ENCODE measurements at places on chromosomes 6 and 20.

- no peak for DNase-seq
Measured at GRCh38 chr20:14963262-14963663, 625.9 kb upstream of the FLRT3 start.

DNA sequence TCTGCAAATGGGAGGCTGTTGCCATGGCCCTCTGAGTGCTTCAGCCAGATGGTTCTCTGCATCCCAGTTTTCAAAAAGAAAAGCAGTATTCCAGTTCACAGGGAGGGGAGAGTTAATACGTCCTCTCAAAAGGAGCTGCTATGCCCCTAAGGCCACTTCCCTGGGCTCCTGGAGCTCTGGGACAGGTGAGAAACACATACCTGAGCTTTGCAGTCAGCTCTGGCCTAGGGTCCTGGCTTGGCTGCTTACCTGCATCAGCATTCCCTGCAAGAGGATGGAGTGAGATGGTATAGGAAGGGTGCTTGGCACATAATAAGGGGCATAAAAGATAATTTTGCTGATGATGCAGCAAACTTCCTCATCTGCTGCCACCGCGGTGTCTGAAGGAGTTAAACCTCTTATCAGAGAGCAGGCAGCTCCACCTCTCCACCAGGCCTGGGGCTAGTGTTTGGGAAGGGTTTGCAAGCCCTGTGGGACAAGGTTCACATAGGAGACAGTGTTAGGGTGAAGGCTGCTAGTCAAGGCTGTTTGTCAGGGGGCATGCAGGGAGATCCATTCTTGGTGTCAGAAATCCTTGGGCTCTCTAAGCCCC, 62.7 kb downstream of the SLC24A3 start:
- no peak for DNase-seq

GRCh38 chr6:158572653-158573541, 13.0 kb downstream of the TMEM181 start:
- no peak for DNase-seq

DNA sequence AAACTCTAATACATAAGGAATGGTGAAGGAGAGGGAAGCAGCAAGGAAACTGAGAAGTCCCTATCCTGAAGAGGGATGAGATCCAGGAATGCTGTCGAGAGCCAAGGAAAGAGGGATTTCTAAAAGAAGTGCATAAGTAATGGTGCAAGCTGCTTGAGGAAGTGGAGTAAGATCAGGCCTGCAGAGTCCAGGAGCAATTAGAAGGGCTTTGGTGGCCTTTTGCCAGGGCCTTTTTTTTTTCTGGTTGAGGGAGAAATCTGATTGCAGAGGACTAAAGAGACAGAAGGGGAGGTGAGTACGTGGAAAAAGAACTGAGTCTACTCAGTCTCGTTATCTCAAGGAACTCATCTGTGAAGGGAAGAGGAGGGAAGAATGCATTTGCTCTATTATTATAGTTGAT, 396.2 kb downstream of the UTRN start:
- no peak for DNase-seq

DNA sequence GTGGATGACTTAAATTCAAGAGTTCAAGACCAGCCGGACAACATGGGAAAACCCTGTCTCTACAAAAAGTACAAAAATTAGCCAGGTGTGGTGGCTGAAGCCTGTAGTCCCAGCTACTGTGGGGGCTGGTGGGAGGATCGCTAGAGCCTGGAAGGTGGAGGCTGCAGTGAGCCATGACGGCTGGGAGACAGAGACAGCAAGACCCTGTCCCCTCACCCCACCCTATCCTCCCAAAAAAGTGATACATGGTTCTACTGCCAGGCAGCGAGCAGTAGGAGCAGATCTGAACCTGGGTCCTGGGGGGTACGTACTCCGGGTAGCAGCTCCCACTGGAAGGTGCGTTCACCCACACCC, 2.2 kb downstream of the PSMA7 start:
- no peak for DNase-seq

DNA sequence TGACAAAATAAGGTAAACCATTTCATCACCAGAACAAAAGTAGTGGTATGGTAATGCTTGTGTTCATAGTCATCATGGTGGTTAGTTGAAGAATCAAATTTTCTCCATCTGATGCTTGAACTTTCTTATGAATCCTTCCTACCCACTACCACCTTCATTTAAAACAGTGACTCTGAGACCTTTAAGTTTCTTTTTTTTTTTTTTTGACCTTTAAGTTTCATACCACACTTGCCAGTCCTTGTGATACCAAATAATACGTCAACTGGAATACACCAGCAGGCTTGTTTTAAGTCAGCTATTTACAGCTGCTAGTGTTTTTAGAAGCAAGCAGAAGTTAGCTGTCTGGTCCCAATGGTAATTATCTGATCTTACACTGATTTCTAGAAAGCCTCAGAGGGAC, 413.4 kb upstream of the SOX4 start:
- no peak for DNase-seq

- DNase-seq = no peak
Measured at GRCh38 chr20:37526238-37526838, 1.3 kb downstream of the BLCAP start.
